ENCODE measurements at places on chromosomes 5 and 9. TPM values are rescaled to one million over a fixed set of nuclear protein-coding genes. Genes with fewer than 3 reads are reported as not detected.

CCT5 gene
- 526 TPM for total RNA-seq

NXNL2 gene
- 0.32 TPM for total RNA-seq

HSD17B3 gene
- 0.13 TPM for total RNA-seq

ABITRAM gene
- 4.7 TPM for total RNA-seq

RORB gene
- total RNA-seq: under 0.01 TPM

C5orf22 gene
- total RNA-seq: 27.1 TPM

MELK gene
- total RNA-seq: 23.6 TPM
